ENCODE measurements at places on chromosomes 5 and 9.

- DNase-seq = no peak
Measured at GRCh38 chr9:106625259-106625789, 237.6 kb upstream of the ZNF462 start.

DNA sequence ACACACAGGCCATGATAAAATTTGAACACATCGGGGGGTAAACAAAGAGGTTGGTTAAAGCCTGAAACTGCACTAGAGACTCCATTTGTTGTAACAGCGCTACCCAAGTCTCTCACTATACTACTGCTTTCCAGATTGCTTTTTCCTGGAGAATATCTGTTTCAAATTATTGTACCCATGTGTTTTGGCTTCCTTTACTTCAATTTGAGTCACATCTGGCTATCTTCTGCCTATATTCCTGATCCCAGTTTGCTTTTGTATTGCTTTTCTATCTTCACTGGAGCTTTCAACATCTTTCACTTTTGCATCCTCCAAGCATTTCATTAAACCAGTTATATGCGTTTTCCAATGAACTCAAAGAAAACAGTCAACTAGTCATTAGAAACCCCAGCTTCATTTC is 404.7 kb downstream of the MLLT3 start:
- DNase-seq = no peak

DNA sequence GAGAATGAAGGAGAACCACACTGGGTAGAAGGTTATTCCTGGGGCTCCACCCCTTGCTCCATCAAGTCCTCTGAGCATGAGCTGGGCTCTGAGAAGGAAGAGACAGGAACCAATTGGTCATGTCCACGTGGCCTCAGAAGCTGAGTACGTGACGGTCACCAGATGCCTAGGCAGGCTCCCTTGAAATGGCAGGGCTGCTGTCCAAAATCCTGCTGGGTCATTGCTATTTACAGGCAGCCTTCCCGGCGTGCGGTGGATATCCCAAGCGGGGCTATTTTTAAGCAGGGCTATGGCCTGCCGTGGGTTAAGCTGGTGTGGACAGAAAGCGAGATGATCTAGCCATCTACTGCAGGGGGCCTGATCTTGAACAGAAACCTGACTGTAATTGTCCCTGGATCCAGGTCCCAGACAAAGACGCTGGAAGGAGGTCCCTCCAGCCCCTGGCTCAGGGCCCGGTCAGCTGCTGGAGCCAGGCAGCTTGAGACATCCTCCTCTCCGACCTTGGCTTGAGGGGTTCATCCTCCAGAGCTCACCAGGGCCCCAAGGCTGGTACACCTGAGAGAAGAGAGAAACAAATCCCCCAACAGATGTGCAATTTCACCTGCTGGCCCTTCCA is 550 bp upstream of the CKMT2 start:
- DNase-seq = no peak

- no peak for DNase-seq
Measured at GRCh38 chr9:5917888-5918287, 27.2 kb downstream of the MLANA start.

GRCh38 chr9:127521919-127522304 is 70.6 kb downstream of the LRSAM1 start:
- no peak for DNase-seq

DNA sequence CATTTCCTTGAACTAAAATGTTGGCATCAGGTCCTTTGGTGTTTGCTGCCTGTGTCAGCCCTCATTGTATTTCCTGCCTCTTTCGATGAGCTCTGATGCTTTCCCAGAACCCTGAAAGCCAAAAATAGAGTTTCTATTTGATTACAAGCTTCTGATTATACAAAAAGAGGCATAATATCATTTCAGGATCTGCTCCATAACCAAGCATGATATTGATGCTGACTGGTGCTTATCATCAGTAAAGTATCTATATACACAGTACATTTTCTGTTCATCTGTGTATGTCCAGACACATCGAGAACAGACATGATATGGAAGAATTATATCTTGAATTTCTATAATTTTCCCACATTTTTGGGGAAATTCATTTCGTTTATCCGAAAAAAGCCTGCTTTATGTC is 58.6 kb downstream of the SEMA6A start:
- no peak for DNase-seq

- DNase-seq = no peak
Measured at GRCh38 chr5:93599399-93600120, 16.5 kb downstream of the NR2F1 start.

- no peak for DNase-seq
Measured at GRCh38 chr9:37353791-37354190, 68.7 kb upstream of the GRHPR start.

GRCh38 chr9:27645161-27645840 is 72.0 kb upstream of the C9orf72 start:
- no peak for DNase-seq

DNA sequence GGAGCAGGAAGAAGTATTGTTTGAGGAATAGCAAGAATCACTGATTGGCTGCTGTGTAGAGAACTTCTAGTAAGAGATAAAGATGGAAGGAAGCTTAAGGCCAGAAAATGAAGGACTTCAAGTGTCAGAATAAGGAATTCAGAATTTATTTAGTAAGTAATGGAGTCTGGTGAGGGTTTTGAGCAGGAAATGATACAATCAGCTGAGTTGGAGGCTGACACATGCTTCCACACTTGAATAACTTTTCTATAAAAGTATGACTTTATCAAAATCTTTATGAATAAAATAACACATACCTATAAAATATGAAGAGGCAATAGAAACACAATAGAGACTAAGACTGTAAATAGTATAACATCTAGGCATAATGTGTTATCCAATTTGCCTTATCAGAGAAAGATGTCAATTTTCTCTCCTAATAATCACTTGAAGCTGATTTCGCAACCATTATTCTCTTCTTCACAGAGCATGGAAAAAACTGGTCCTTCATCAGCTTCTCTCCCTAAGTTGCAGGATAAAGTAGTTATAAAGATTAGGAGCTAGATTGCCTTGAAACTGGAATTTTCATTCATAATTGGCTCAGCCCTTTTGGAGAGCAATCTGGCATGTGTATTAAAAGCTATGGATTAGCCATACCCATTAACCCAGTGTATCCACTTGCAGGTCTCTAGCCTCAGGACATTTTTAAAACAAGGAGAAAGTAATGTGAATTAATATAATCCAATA is 143.4 kb downstream of the ZNF608 start:
- DNase-seq = no peak

DNA sequence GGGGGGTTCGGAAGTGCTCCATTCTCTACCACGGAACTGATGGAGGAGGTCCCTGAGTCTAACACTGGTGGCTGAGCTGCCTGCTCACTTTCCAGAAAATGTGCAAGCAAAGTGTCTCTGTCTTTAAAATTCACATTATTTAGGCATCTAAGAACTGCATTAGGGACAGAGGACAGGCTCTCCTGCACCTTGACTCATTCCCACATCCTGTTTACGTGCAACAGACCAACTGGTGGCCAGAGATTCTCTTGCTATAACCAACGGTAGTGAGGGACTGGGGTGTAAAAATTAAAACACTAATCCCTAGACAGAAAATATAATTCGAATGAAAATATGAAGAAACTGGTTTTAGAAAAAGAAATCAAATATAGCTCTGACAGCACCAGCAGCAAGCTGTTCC is 320.9 kb downstream of the IRX2 start:
- DNase-seq = no peak

- no peak for DNase-seq
Measured at GRCh38 chr5:126178521-126178920, 244.7 kb upstream of the GRAMD2B start.

All from NCI-H526 (cell line).